Stomach (tissue), 19 donors: ENCODE measurements at places on chromosomes 5 and 9.

- no peak for DNase-seq
Measured at GRCh38 chr5:67942421-67942820, 273.1 kb upstream of the PIK3R1 start.

DNA sequence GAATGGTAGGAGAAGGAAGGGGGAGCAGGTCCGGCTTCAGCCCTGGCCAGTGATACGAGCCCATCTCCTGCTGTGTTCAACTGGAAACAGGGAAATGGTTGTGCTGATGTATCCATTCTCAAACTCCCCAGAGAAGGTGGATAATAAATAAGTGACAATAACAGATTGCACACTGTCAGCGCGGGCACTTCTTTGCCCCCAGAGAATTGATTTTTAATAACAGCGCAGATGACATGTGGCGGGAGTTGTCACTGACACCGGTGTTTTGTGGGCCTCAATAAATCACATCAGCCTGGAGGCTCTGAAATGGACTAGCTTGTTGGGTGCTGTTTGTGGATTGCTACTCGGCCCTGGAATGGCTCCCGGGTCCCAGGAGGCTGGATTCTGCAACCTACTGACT, 141.4 kb upstream of the PANK3 start:
- DNase-seq = no peak

GRCh38 chr5:114249823-114250222, 112.0 kb upstream of the KCNN2 start:
- DNase-seq = no peak

DNA sequence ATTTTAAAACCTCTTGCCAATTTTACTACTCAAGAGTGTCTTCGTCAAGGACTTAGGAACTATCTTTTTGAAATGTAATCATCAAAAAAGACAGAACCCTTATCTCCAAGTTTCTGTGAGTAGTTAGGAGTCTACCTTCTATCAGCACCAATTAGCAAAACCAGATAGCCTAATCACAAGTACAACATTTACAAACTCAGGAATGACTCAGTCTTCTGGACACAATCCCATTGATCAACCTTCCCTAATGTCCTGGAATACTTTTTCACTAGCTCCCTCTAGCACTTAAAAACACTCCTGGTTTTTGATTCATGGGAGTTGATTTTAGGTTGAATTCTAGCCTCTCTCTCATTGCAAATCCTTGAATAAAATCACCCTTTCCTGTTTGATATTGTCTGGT, 680.7 kb downstream of the PRR16 start:
- peak; percentile 29 for DNase-seq

GRCh38 chr9:127574072-127574993, 37.7 kb upstream of the STXBP1 start:
- peak; percentile 92 for DNase-seq

DNA sequence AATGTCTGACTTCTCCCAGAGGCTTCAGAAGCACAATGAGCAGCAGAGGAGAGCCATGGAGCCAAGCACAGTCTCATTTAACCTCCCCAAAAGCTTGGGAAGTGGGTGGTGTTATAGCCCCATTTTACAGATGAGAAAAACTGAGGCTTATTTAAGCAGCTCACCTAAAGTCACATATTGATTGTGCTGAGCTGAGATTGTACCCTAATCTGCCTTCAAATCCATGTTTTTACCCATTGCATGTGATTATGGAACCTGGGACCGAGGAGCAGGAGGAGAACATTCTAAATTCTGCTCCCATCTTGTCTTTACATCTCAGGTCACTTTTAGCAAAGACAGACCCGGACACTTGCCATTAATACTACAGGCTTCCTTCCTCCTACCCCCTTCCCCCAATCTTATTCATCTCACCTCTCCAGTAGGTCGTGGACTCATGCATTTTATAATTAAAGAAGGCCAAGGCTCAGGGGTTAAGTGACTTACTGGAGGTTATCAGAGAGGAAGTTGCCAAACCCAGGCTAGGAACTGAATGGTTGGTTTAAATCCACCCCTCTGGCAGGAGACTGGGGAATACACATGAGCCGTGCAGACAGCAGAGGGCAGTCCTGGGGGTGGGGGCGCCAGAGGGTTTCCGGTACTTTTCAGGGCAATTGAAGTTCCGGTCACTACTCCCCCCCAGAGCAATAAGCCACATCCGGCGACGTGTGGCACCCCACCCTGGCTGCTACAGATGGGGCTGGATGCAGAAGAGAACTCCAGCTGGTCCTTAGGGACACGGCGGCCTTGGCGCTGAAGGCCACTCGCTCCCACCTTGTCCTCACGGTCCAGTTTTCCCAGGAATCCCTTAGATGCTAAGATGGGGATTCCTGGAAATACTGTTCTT, 51.0 kb upstream of the IL17B start:
- DNase-seq = peak; percentile 62

- DNase-seq = no peak
Measured at GRCh38 chr9:22170556-22170955, 161.5 kb upstream of the CDKN2B start.

GRCh38 chr5:58905944-58906343, 323.1 kb downstream of the RAB3C start:
- DNase-seq = no peak

DNA sequence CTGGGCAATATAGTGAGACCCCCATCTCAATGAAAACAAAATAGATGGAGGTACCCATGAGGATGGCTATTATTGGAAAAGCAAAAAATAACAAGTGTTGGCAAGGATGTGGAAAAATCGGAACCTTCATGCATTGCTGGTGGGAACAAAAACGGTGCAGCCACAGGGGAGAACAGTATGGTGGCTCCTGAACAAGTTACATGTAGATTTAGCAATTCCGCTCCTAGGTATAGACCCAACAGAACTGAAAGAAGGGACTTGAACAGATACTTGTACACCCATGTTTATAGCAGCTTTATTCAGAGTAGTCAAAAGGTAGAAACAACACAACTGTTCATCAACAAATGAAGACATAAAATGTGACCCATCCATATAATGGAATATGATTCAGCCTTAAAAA, 43.0 kb downstream of the NTNG2 start:
- DNase-seq = no peak

DNA sequence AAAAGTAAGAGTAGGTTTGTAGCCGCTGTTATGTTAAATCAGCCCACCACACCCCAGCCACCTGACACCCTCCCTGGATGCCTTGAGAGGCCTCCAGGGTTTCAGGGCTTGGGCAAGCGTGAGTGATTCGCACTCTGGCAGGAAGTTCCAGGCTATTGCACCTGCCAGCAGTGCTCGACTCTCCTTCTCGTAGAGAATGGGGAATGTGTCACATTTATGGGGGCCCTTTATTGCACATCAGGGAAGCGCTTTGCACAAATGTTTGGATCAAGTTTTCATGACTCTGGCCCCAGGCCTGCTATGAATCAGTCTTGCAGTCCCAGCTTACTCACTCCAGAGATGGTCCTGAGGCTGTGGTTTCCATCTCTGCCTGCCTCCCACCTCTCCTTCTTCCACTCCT, 66.1 kb upstream of the ADRA1B start:
- DNase-seq = no peak

- DNase-seq = no peak
Measured at GRCh38 chr9:84642553-84643141, 26.9 kb upstream of the NTRK2 start.

- DNase-seq = no peak
Measured at GRCh38 chr5:45609661-45610060, 86.5 kb downstream of the HCN1 start.

- no peak for DNase-seq
Measured at GRCh38 chr9:135792268-135793128, 90.5 kb downstream of the KCNT1 start.

GRCh38 chr9:87120610-87121009, 173.3 kb upstream of the GAS1 start:
- DNase-seq = no peak

DNA sequence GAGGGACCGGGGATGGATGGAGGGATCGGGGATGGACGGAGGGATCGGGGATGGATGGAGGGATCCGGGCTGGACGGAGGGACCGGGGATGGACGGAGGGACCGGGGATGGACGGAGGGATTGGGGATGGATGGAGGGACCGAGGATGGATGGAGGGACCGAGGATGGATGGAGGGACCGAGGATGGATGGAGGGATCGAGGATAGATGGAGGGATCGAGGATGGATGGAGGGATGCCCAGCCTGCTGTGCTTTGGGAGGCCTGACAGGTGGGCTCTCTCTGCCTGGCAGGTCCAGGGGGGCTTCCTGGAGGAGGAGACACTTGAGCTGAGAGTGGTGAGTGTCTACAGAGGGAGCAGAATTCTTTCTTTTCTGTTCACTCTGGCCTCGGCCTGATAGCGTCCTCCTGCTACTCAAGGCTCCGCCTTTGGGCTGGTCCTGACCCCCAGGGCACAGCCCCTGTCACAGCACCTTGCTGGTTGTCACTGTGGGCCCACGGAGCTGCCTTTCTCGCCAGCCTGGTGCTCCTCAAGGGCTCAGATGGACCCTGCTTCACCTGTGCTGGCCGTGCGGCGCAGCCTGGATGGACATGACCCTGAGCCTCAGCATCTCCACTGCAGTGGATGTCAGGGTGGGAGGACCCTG, 42.2 kb upstream of the RNF130 start:
- no peak for DNase-seq

GRCh38 chr9:135307300-135307699, 172.3 kb upstream of the PPP1R26 start:
- DNase-seq = no peak

- no peak for DNase-seq
Measured at GRCh38 chr9:85944672-85945071, 3.7 kb downstream of the NAA35 start.

DNA sequence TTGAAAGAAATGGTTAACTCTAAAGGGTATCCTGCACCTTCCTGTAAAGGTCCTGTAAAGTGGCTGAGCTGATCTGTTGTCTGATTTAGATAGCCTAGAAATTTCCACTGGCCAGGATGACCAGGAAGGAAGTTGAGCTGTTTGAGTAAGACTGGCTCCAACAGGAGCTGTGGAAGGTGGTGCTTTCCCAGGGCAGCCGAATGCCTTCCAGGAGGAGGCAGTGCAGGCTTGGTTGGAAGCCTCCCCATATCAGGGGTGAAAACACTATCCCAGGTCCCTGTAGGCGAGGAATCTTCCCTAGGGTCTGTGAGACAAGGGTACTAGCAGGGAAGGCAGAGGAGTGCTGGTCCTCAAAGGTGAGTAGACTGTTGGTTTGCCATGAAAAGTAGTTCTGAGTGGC, 98.4 kb downstream of the LIX1 start:
- DNase-seq = peak; percentile 34

DNA sequence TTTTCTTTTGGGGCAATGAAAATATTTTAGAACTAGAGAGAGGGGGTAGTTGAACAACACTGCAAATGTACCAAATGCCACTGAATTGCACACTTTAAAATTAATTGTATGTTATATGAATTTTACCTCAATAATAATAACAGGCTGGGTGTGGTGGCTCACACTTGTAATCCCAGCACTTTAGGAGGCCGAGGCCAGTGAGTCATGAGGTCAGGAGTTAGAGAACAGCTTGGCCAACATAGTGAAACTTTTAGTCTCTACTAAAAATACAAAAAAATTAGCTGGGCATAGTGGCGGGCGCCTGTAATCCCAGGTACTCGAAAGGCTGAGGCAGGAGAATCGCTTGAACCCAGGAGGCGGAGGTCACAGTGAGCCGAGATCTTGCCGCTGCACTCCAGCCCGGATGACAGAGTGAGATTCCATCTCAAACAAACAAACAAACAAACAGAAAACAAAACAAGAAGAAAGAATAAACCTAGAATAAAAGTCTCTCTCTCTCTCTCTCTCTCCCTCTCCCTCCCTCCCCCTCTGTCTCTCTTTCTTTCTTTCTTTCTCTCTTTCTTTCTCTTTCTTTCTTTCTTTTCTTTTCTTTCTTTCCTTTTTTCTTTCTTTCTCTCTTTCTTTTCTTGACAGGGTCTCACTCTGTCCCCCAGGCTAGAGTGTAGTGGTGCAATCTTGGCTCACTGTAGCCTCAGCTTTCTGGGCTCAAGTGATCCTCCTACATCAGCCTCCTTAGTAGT, 91.1 kb downstream of the BASP1 start:
- DNase-seq = no peak

GRCh38 chr5:82359272-82359671, 81.1 kb upstream of the RPS23 start:
- no peak for DNase-seq

DNA sequence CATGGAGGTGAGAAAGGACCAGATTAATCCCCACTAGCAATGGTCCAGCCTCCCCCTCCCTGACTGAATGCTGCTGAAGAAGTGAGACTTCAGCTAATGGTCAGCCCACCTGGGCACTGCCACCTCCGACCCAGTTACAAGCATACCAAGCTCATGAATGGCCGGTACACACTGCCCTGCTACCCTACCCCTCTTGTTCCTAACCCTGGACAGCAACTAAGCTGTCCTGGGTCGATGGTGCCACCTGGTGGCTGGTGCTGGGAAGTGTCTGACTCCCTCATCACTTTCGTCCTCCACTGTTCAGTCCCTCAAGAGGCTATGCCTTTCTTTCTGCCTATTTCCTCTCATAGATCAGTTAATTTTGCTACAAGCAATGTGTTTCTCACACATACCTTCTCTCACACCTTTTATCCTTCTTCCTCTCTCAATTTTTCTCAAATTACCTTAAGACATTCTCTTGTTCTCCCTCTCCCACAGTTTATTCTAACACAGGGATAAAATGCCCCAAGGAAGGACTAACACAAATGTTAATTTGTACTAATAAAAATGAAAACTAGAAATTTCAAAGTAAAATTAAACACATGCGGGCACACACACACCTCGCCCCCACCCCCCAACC, 42.4 kb downstream of the PAX5 start:
- DNase-seq = peak; percentile 30

- DNase-seq = no peak
Measured at GRCh38 chr5:35063414-35063813, 15.7 kb upstream of the AGXT2 start.

DNA sequence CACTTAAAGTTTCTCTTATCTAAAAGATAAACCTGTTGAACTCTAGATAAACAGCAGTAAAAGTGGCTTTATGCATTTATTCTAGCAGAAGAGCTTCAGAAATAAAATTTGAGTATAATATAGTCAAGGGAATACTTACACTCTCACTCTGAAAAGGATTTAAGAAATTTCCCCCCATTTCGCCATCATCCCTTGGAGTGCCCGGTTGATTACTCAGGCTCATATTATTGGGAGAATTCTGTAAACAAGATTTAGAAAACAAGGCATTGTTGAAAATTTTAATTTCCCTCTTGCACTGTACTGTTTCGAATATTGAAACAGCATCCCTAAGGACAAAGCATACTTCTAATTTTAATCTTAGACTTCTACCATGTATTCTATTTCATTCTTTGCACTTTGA, 34.5 kb upstream of the ACOT12 start:
- no peak for DNase-seq

- no peak for DNase-seq
Measured at GRCh38 chr9:80664327-80665210, 1024.8 kb downstream of the TLE1 start.
